Activated naive CD4-positive, alpha-beta T cell treated with anti-CD3 and anti-CD28 coated beads, Interleukin-2, amount 50 U/mL, for 16 hours (primary cell): ENCODE measurements at places on chromosomes 12 and 14.

GRCh38 chr12:68733661-68734071 lies 12.3 kb upstream of the SLC35E3 start:
- no peak for DNase-seq

DNA sequence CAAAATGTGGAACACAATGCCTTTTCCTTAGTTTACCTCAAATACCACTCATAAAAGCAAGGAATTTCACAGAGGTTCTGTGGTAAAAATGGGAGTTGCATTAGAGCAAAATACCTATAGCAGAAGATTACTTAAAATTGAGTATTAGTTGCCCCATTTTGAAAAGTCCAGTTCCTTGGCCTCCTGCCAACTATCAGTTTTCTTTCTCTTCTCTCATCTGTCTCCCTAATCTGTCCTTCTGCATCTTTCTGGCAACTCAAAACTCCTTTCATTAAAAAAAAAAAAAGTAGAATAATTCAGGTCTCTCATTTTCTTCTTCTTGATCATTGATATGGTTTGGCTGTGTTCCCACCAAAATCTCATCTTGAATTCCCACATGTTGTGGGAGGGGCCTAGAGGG lies 127.3 kb downstream of the ATP23 start:
- DNase-seq: no peak

DNA sequence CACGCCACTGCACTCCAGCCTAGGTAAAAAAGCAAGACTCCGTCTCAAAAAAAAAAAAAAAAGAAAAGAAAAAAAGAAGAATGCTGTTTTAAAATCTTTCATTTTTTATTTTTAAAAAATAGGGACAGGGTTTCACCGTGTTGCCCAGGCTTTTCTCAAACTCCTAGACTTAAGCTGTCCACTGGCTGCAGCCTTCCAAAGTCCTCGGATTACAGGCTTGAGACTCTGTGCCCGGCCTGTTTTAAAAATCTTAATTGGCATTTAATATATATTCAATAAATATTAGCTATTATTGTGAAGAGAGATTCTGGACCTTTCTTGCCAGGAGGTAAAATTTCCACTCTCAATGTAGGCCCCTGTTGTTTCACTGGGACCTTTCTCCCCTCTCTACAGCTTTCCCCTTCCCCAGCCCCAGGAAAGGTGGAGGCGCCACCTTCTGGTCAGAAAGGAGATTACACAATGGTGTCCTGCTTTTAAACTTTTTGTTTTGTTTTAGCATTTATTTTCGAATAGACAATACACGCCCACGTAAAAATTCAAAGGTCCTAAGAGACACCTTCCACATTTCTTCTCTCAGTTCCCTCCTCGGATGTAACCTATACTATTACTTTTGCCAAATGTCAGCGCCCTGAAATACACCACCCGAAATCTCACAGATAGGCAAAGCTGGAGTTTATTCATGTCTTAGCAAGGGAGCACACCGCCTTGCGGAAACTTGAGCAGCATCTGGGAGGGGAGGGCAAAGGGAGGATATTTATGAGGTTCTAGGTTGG lies 23.8 kb upstream of the PHC1 start:
- DNase-seq: peak; percentile 59

DNA sequence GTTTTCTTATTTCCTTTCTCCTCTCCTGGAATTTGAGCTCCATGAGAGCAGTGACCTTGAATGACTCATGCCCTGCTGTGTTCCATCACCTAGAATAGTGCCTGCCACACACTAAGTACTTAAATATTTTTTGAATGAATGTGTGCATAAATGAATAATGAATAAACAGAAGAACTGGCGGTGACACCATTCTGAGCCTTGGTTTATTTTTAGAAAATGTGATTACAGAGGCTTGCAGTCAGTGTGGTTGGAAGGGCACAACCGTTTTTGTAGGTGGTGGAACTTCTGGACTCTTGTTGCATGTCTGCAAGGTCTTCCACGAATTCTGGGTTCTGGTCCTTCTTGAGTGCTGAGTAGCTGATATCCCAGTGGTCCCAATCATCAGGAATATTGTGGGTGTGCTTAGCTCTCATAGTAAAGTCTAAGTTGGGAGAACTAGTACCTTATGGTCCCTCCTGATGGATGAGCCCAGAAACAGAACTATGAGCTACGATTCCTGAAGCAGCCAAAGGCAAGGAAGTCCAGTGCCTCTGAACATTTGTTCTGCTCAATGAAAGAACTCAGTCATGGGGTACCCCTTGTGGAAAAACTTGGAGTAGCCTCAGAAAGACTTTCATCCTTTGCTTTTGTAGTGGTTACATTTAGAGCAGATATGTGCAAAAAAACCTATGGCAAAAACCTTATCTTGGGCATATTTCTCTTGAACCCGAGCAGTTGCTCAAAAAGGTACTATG lies 28.8 kb upstream of the BHLHE41 start:
- DNase-seq: no peak

DNA sequence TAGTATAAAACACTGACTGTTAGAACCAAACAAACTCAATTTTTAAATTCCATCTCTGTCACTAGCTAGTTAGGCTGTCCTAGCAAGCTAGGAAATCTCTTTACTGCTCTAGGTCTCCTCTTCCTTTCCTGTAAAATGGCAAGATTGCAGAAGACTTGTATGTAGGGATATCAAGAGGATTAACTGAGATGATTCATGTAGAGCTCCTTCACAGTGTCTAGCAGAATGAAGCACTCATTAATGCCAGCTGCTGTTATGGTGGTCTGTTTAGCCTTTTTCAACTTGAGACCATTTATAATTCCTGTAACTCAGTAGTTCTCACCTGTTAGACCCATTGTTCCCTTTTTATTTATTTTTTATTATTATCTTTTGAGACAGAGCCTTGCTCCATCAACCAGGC lies 67.8 kb upstream of the KCNH3 start:
- no peak for DNase-seq

DNA sequence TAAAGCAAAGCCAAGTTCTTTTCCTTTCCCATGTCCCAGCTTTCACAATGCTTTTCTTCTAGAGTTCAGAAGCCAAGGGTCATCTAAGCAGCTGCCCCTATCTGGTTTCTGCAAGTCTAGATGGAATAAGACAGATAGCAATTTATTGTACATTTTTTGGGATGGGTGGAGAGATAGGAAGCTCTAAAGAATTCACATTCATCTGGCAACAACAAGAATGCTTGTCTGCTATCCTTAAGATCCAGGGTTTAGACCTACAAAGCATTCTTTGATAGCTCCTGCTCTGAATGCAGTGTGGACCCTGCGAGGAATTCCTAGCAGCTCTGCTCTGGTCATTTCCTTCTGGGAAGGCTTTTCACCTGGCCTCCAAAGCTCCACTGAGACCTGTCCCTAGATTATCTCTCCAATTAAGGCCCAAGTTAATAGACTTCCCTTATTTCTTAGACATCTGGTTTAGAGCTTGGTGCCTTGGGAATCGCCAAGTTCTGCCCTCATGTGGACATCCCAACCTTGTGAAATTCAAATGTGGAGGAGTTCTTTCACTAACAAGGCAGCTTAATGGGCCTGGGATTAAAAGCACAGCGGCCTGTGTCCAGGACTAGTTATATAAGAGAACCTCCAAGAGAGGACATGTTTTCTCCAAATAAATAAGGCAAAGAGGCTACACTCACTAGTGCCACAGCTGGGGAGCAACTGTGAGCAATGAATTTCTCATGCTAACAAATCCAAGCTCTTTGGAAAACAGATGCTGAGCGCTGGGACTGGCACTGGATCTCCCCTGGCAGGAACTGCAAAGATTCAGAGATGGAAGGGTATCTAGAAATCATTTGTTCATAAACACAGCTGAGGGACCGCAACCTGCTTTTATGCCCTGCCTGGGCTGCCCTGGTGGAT lies 384.5 kb upstream of the DDHD1 start:
- DNase-seq: no peak

DNA sequence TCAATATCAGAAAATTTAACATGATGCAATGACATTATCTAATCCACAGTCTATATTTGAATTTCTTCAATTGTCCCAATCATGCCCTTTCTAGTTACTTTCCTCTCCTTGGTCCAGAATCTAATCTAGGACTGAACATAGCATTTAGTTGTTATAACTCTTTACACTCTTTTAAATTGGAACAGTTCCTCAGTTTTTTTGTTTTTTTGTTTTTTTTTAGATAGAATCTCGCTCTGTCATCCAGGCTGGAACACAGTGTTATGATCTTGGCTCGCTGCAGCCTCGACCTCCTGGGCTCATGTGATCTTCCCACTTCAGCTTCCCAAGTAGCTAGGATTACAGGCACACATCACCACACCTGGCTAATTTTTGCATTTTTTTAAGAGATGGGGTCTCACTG lies 63.1 kb downstream of the RERG start:
- no peak for DNase-seq

DNA sequence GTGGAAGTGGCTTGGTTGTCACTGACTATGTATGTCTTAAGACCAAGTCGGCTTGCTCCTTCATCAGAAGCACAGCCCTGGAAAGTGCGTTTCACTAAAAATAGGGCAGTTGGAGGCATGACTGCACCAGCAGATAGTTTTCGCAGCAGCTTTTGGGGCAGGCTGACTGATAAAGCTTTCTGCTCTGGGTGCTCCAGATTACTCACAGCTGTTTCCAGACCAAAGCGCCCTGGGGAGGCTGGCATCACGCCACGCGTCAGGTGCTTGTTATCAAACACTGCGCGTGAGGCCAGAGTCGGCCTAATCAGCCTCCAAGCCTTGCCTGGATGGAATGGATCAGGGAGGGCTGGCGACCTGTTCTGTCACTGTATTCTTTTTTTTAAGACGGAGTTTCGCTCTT lies 13.3 kb upstream of the LRRC10 start:
- DNase-seq: no peak

DNA sequence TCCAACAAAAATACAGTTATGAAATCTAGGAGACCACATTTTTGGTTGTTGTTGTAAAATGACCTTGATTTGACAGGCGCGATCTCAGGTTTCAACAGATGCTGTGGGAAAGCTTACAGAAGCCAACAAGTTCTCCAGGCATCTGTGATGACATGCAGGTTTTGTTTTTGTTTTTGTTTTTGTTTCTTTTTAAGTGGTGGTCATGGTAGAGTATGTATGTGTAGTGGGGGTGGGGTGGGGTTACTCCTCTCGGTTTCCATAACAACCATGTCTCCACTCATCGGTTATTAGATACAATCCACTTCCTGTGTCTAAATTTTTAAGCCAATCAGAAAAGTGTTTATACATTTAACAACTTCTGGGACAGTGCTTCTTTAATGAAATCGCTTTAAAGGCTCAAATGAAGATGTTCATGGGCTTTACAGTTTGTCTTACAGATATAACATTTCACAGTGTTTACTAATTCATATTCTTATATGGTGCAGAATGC lies 199.9 kb upstream of the FOXN3 start:
- DNase-seq: no peak

GRCh38 chr12:111635524-111635923 lies 36.4 kb upstream of the ATXN2 start:
- no peak for DNase-seq

DNA sequence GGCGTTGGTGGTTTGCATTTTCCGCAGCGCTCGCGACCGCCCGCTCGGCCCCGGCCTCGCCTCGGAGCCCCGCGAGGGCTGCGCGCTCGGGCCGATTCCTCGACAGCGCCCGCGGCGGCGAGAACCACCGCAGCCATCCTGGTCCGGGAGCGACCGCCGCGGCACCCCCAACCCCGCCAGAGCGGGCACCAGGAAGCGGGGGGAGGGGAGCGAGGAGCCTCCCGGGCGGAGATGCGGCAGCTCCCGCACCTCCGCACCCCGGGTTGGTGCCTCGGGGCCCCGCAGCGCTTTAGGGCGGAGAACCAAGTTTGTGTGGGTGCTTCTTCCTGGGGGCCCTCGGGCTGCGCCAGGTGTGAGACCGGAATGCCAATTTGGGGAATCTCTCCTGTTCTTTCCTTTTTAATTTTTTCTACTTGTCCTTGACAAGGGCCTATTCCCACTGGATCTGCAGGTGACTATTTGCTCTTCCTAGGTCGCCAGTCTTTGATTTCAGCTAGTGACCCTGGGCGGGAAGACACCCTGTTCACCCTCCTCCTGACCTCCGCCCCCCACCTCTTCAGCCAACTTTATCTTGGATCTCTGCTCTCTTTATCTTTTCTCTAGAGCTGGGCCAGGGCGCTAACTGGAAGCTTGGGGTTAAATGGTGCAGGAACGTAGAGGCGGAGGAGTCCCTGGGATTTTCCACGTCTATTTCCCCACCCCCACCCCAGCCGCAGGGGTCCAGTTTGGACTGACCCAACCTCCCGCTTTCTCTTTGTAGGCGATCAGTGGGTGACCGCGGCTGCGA lies at the start of gene SOCS2:
SOCS2 (plus strand) TSS at position 751 of the 787 bp plus-strand sequence. CDS start 223 bp downstream, outside the sequence.
- peak; percentile 34 for DNase-seq

- no peak for DNase-seq
Observed at GRCh38 chr12:125518074-125518473, 452.8 kb downstream of the AACS start.

DNA sequence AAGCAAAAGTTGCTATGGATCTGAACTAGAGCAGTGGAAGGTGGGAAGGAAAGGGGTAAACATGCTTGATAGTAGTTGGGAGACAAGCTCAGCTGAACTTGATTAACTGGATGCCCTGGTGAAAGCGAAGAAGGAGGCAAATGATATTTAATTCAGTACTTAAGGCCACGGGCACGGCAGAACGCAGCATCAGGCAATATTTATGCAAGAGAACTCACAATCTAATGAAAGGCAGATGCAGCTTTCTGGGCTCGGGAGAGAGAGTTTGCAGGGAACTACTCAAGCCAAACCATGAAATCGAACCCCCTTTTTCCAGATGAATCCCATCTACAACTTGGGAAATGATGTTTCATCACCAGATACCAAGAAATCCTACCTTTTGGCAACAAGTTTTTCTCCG lies 3.5 kb upstream of the CNIH1 start:
- no peak for DNase-seq

- peak; percentile 57 for DNase-seq
Observed at GRCh38 chr12:121110211-121110940, 22.3 kb upstream of the P2RX7 start.

DNA sequence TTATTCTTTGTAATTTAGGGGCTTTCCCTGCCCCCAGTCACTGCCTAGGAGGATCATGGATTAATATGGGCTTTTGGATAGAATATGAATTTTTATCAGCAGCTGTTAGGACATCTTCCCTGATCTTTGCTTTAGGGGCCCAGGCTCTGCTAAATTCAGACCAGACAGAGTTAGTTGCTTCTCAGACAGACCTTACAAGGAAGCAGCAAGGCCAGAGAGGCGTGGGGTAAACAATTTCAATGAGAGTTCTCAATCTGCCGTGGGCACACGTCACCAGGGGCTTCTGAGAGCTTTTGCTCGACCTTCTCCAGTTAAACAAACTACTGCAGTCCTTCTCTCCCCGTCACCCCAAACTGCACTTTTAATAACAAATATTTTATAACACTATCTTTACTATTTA lies 27.7 kb downstream of the FGF6 start:
- no peak for DNase-seq

GRCh38 chr12:98724384-98725155 lies 79.5 kb downstream of the APAF1 start:
- no peak for DNase-seq

GRCh38 chr12:11862798-11863197 lies 207.9 kb upstream of the BCL2L14 start:
- DNase-seq: no peak

- no peak for DNase-seq
Observed at GRCh38 chr12:31751085-31751484, 22.3 kb upstream of the AMN1 start.

DNA sequence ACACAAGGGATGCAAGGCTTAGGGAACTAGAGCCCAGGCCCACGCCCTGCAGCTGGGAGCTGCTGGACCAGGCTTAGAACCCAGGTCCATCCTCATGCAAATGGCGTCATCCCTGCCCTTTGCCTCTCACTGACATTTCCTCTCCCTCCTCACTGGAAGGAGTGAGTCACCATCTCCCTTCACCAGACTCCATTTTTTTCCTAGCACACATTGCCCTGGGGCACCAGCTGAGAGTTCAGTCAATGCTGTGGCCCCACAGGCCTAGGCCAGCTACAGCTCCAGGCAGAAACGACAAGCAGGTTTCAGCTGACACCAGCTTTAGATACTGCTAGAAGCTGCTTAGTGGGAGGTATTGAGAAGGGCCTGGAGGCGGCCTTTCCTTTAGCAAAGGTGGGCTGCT lies 98.9 kb downstream of the RIMBP2 start:
- no peak for DNase-seq
